ENCODE measurements at places on chromosomes 7 and 10.

- no peak for DNase-seq
Measured at GRCh38 chr10:22765660-22766547, 51.5 kb upstream of the PIP4K2A start.

GRCh38 chr10:80319318-80319717, 29.9 kb upstream of the MAT1A start:
- no peak for DNase-seq

DNA sequence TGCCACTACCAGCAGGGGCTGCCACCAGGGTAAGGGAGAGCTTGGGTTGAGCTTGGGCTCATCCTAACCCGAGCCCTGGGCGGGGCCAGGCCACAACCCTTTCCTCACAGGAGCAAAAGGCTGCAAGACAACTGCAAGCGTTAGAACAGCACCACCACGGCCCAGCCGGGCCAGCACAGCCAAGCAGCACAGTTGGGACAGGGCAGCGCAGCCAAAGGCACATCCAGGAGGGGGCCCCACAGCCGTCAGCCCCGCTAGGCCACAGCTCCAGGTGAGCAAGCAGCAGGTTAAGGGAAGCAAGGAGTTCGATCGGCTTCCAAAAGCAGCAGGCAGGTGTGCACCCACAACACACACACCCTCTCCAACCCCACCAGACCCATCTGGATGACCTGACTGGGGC, 7.0 kb upstream of the NDST2 start:
- no peak for DNase-seq

DNA sequence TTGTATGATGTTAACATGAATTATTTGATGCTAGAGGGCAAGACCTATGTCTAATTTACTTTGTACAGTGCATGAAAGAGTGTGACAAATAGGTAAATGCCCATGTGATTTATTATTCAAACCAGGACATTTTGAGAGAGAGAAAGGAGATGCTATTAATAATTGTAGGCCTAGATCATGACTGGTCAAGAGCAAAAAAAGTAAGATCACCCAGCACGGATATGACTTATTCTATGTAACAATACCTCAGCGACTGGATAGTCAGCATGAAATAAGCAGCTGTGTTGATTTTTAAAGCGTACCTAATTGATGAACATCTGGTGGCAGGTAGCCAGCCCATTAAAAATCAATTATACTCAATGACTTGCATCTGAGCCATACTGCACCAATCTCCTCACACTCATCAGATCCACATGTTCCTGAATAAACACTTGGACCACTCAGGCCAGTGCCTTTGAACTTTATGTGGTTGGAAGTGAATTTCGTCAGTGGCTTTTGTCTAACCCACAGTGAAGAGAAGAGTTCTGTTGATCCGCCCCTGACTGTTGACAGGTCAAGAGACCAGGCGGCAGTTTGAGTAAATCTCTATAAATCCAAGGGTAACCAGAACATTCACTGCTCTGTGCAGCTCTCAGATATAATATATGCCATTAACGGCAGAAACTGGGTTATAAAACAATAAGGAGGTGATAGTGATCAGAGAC, 435.3 kb downstream of the MDFIC start:
- DNase-seq: peak; percentile 73

DNA sequence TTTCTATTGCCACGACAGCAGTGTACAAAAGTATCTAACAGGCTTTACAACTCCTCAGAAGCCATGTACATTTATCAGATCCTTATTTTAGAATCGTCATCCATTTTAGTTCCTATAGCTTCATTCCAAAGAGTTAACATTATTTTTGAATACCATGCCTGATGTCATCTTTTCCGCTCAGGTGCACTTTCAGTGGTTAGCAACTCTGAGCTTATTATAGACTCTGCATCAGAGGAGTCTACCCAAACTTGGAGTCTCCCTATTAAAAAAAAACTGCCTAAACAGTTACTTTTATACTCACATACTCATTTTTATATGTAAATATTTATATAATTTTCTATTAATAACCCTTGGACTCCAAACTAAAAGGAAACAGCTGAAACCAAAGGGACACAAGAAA, 31.6 kb upstream of the PRSS37 start:
- DNase-seq: no peak

DNA sequence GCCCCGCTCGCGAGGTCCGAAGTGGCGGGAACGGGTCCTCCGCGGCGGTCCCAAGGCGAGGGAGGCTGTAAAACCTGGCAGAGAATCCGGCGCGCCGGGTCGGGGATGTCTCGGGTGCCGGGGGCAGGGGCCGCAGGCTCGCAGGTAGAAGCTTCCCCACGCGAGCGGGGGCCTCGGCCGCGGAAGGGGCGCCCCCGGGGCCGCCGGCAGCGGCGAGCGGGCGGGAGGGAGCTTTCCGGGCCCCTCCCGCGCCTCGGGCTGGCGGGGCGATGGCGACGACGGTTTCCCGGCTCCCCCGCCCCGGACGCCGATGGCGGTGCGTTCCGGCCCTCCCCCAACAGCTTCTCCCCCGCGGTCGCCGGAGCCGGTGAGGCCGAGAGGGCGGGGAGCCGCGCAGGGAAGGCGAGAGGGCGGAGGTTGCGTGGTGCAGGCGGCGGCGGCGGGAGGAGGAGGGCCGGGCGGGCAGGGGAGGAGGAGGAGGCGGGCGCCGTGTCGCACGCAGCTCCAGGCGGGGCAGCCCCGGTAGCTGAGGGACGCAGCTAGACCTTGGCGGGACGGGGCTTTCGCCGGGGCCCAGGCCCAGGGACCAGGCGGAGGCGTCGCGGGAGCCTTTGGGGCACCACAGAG, at the start of gene CUL1:
Gene CUL1 (plus strand): TSS at position 507 of the 627 bp plus-strand sequence. CDS start 31,220 bp downstream, outside the sequence.
- DNase-seq: peak; percentile 19
